ENCODE measurements at places on chromosomes 6 and 20. TPM values are rescaled to one million over a fixed set of nuclear protein-coding genes. Genes with fewer than 3 reads are reported as not detected.

DNA sequence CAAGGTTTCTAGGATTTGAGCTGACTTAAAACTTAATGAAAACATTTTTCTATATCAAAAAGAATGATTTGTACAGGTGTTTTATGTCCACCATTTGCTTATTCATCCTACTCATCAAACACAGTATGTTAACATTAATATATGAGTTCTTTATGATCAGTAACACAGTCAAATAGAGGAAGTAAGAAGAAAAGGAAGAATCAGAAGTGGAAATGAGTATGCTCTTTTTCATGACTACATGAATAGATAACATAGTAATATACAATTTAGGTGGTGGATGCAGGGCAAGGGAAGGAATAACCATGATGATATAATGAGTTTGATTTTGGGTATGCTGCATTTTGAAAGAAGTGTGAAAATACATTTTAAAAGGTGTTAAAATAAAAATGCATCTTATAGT is 16.5 kb downstream of the KPNA5 start:
- DNase-seq = no peak

MMP24 gene
- not detected for total RNA-seq

DNA sequence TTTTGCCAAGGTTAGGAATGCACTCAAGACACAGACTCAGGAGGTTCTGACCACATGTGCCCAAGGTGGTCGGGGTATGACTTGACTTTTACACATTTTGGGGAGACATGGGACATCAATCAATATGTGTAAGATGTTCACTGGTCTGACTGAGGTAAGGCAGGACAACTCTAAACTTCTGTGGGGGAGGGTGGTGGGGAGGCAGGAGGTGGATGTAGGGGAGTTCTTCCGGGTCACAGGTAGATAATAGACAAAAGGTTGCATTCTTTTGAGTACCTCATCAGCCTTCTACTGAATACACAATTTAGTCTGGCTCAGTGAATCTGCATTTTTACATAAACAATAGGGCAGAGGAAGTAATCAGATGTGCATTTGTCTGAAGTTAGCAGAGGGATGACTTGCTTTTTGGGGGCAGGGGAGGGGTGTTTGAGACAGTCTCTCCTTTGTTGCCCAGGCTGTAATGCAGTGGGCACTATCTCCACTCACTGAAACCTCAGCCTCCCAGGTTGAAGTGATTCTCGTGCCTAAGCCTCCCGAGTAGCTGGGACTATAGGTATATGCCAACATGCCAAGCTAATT is 10.9 kb downstream of the ECHDC1 start:
- DNase-seq = no peak

- DNase-seq = peak; percentile 36
Measured at GRCh38 chr6:111724505-111724904, 118.8 kb upstream of the TRAF3IP2 start.

Data from activated CD4-positive, alpha-beta T cell treated with anti-CD3 and anti-CD28 coated beads, Interleukin-2, amount 10 ng/mL, durations not matched to agents 7 days and 5 days (primary cell).